ENCODE measurements at places on chromosomes 4 and X.

DNA sequence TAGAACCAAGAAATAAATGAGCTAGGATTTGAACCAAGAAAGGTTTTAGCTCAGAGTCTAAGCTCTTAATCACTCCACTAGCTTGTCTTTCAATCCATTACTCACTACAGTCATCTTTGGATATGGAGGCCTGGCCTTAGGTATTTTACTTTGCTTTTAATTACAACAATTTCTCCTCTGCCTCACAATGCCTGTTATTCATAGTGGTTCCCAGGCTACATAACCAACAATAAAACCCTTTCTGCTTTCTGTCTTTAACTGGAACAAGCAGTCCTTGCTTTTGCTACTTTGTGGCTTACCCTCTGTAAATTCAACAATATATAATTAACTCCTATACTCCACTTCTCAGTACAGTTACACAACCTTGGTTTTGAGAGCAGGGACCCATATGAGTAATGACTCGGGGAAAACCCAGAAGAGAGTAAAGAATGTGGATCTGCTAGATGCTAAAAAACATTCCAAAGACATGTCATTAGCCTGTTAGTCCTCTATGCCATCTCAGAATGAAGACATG lies 94.7 kb upstream of the NAP1L5 start:
- DNase-seq, result peak; percentile 77

- no peak for DNase-seq
Observed at GRCh38 chrX:150577174-150577573, 8.8 kb downstream of the MTM1 start.

DNA sequence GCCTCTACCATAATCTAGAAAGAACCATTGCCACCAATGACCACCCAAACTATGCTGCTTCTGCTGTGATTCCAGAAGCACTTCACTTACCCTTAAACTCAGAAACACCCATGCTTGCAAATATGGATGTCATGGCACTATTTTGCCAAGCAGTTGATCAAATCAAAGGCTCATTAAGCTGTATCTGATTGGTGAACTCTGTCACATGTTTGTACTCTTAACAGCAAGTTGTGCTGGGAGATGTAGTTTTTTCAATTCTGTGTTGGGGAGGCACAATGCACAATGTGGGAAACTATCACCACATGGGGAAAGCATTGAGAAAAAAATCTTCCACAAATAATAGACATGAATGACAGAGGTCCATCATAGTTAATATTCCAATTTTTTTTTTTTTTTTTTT lies 19.2 kb upstream of the SPCS3 start:
- DNase-seq, result no peak

- DNase-seq, result no peak
Observed at GRCh38 chrX:2387614-2388239, 113.0 kb downstream of the DHRSX start.

DNA sequence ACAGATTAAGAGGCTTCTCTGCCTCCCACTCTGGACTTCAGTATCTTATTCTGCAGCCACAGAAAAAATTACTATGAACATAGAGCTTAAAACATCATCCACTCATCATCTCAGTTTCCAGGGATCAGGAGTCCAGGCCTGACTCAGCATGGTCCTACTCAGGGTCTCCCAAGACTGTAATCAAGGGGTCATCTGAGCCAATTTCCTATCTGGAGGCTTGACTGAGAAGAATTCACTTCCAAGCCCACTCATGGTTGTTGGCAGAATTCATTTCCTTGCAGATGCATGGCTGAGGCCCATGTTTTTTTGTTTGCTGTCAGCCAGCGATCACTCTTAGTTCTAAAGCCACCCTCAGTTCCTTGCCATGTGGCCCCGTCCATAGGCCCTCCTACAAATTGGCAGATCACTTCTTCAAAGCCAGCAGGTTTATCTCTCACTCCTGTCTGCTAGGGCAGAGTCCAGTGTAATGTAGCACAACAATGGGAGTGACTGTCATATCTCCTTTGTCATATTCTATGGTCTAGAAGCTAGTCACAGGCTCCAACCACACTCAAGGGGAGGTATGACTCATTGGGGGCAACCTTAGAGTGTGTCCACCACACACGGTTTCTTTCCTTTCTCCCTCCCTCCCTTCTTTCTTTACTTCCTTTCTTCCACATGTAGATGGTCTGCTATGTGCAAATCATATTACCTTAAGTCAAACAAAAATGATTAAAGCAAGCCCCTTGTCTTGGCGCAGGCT lies 251.6 kb downstream of the QDPR start:
- no peak for DNase-seq

DNA sequence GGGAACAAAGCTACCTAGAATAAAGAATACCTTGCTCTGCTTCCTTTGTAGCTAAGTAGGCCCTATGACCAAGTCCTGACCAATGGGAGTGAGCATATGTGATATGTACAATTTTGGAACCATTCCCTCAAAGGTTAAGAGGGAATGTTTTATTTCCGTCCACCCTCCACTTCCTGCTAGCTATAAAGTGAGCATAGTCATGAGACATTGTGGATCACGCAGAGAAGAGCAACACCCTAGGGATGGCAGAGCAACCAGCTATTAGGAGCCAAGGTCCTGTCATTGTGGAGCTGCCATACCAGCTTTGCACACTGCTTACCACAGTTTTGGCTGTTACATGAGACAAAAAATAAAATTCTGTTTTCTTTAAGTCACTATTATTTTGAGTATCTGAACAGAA lies 45.8 kb upstream of the RNF128 start:
- no peak for DNase-seq

GRCh38 chrX:12308420-12308819 lies 170.1 kb downstream of the FRMPD4 start:
- DNase-seq, result no peak

- no peak for DNase-seq
Observed at GRCh38 chr4:152255437-152255836, 280.5 kb downstream of the FBXW7 start.
